GM03348 (cell line): ENCODE measurements at places on chromosomes 16 and 17.
A peak's percentile ranks its signal among the peaks of the same experiment; 100 is the strongest.

GRCh38 chr17:61660746-61661485 is 69.9 kb upstream of the NACA2 start:
- no peak for DNase-seq

DNA sequence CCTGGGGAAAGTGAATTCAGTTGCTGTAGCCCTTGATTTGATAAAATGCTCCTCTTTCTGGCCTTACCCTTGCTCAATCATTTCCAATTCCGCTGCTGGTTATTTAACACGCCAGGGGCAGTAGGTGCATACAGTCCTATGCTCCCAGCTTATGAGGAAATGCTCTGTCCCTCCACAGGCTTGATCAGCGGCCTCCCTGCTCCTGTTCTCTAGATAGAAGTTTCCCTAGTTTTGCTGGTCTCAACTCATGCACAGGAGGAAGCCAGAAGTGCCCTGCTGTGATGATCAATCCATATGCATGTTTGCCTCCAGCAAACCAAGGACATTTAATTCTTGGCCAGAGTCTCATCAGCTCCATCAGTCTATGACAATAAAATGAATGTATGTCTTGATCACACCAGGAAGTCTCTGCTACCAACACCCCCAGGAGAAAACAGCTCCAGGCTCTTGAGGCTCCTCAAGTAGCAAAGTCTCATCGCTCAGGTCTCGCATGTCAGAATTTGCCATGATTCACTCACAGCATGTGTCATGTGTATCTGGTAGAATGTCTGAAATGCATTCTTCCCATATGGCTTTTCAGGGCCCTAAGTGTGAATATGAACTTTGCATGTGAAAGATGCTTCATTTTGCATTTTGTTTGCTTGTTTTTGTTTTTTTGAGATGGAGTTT is 208.9 kb downstream of the CDH13 start:
- peak; percentile 12 for DNase-seq

DNA sequence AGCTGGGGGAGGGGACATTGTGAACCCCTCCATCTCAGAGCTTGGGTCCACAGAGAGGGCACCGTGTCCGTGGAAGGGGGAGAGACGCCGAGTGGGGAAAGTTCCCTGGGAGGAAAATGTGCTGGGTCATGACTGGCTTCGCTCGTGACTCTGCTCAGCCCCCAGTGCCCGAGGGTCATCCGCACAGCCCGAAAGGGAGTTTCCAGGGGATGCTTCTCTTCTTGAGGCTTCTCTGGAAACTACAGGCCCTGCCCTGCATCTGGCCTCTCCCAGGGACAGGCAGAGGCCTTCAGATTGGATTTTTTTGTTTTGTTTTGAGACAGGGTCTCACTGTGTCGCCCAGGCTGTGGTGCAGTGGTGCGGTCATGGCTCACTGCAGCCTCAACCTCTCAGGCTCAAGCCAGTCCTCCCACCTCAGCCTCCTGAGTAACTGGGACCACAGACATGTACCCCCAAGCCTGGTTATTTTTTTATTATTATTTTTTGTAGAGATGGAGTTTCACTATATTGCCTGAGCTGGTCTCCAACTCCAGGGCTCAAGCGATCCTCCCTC is 9.8 kb upstream of the GSE1 start:
- no peak for DNase-seq

DNA sequence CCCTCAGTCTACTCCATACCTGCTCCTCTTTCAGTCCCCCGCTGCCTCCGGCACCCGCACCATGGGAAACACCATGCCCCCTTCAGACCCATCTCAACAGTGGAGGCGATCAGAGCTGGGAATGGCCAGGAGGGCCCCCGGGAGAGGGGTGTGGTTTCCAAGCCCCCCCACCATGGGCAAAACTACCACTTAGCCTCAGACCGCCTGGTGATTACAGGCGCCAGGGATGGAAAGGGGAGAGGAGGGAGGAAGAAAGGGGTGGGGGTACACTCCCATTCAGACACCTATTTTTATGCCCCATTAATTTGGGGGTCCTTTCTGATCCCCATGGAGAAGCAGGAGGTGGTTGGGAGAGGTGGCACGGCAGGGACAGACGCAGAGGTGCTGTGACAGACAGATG is at the start of gene C17orf114:
TSS of gene C17orf114 (minus strand) at position 101 of the 400 bp plus-strand sequence.
- no peak for DNase-seq

DNA sequence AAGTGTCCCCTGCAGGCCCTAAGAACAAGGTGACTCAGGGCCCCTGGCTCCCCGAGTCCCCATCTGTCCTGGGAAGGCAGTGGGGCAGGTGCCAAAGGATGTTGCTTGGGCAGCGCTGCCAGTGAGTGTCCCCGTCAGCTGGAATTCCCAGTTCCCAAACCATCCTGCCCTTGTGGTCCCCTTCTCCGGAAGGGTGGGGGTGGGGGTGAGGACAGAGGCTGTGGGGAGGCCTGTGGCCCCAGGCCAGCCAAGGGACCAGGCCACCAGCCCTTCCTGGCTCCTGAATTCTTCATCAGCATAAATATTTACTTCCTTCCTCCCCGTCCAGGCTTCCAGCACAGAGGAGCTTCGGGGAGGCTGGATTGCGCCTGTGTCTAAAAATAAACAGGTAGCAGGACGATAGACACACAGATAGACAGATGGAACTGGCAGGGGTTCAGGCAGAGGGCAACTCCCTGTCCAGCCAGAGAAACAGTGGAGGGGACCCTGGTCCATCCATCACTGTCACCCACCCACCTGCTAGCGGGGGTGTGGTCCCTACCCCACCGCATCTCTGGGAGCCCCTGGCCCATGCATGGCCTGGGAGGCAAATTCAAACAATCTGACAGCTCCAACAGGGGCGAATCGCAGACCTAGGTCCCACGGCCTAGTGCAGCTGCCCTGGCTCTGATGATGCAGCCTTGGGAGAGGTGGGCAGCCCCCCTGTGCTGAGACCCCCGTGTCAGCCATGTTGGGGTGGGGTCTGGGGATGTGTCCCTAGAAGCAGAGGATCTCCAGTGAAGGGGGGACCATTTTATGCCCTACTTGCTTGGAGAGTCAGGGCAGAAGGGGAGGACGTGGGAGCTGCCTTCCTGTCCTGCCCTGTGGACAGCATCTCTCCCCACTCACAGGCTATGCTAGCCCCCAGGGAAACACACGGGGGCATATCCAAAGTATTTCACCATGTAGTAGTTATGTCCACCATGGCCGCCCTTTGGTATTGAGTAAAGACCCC is 13.2 kb downstream of the GLIS2 start:
- DNase-seq, result no peak

- DNase-seq, result no peak
These were observed 18.0 kb downstream of the FOXF1 start for GRCh38 chr16:86528061-86528929.

DNA sequence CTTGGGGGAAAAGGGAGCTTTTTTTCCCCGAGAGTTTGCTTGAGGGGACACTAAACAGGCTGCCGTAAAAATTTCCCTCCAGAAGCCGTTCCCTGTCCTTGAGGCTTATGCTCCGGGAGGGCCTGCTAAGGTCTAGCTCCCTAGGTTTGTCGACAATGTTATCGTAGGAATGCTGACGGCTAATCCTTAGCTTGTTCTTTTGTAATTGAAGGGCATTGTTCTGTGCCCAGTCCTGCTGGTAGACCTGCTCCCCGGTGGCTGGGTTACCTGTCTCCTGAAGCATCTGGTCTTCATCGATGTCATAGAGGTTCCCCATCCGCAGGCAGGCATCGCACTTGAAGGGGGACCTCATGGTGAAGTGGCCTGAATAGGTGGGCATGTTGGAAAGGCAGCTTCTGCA is 418.7 kb downstream of the GRIN2A start:
- DNase-seq, result no peak

DNA sequence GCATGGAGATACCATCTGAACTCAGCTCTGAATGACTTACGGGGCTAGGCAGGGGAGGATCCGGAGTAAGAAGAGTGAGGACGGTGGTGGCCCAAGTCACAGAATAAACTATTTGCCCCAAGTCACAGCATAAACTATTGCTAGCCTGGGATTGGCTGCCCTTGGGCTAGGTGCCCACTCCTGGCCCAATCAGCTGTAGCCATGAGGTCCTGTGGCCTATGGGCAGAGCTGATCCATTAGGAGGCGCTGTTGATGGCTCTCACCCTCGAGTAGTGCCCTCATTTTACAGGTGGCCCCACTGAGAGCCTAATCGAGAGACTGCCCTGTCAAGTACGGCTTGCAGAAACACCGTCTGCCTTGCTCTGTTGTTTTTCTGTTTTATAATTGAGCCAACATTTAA is 62.3 kb upstream of the ZNF423 start:
- no peak for DNase-seq

DNA sequence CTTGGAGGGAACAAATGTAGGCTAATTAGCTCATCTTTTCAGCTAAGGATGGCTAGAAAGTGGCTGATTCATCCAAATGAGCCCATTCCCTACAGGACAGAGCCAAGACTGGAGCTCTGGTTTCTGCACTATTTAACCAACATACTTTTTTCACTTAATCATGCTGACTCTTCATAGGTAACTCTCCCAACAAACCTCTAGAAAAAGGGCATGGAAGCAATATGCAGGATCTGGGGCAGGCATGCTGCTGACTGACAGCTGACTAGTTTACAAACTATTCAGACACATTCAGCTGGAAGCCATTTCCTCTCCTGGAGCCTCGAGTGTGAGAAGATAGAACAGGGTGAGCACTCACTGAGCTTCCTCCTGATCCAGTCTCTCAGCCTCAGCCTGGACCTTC is 6.2 kb downstream of the BECN1 start:
- DNase-seq, result no peak

DNA sequence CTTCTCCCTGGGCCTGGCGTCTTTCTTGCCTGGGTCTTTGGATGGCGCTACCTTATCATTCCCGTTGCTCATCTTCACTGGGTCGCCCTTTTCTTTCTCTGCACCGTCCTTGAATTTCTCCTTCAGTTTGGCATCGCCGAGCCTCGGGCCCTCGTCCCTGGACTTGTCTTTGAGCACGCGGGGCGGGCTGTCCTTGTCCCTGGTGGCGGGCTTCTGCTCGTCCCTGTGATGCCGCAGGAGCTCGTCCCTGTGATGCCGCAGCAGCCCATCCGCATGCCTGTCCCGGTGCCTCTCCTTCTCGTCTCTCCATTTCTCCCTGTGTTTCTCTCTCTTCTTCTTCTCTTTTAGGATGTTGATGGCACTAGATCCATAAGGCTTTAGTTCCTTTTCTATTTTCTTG is 64.3 kb downstream of the ZNF778 start:
- no peak for DNase-seq

DNA sequence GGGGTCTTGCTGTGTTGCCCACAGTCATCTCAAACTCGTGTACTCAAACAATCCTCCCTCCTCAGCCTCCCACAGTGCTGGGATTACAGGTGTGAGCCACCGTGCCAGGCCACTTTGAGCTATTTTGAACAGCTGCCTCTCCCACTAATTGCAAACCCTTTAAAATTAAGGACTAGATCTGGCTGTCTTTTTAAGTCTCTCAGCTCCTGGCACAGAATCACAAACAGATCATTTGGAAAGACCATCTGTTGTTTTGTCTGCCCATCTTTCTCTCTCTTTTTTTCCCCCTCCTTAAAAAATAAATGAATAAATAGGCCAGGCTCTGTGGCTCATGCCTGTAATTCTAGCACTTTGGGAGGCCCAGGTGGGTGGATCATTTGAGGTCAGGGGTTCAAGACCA is 10.9 kb upstream of the STAT3 start:
- no peak for DNase-seq
